ENCODE measurements at places on chromosomes 6 and 20. TPM values are rescaled to one million over a fixed set of nuclear protein-coding genes. Genes with fewer than 3 reads are reported as not detected.

Gene CCDC170
- 0.17 TPM for total RNA-seq

Gene LAMA4
- 2.0 TPM for total RNA-seq

Gene LHFPL5
- total RNA-seq = not detected

Gene ERVFRD-1
- 0.11 TPM for total RNA-seq

Gene SNPH
- 0.43 TPM for total RNA-seq

Gene TP53TG5
- 0.69 TPM for total RNA-seq

Gene RNF182
- total RNA-seq = 20.7 TPM

Gene FGD2
- total RNA-seq = not detected

Measured in A673 (cell line).